ENCODE measurements at places on chromosomes 12 and 14. TPM values are rescaled to one million over a fixed set of nuclear protein-coding genes. Genes with fewer than 3 reads are reported as not detected.

GRCh38 chr12:54431911-54432814 lies 13.1 kb upstream of the ITGA5 start:
- peak; percentile 92 for DNase-seq

DNA sequence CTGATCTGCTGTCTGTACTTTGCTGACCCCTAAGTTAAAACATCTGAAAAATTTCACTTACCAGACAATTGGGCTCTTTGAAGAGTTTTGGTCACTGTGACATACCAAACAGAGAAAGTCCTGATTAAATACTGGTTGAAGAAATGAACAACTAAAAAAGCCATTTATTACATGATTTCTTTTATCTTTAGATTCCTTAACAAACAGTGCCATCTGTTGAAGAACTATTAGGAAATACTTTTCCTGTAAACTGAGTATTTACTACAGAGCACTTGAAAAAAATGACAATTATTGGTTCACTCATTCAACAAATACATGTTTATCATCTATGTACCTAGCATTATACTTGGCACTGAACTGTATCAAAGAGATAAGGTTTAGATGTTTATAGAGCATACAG lies 6.5 kb upstream of the WASHC4 start:
- DNase-seq = peak; percentile 50

DNA sequence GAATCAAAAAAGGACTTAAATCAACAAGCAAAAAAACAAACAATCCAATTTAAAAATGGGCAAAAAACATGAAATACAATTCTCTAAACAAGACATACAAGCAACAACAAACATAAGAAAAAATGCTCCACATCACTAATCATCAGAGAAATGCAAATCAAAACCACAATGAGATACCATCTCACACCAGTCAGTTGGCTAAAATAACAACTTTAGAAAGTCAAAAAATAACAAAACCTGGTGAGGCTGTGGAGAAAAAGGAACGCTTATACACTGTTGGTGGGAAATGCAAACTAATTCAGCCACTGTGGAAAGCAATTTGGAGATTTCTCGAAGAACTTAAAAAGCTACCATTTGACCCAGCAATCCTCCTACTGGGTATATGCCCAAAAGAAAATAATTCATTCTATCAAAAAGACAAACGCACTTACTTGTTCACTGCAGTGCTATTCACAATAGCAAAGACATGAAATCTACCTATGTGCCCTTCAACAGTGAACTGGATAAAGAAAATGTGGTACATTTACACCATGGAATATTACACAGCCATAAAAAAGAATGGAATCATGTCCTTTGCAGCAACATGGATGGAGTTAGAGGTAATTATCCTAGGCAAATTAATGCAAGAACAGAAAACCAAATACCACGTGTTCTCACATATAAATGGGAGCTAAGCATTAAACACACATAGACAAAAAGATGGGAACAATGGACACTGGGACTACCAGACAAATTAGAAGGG lies 26.9 kb downstream of the PRKD1 start:
- no peak for DNase-seq

Gene GARIN6
- total RNA-seq = not detected

- no peak for DNase-seq
Measured at GRCh38 chr12:3042826-3043225, 34.4 kb upstream of the TSPAN9 start.

- DNase-seq = peak; percentile 85
Measured at GRCh38 chr14:32846821-32847365, 91.8 kb upstream of the NPAS3 start.

GRCh38 chr12:59660921-59661597 lies 65.2 kb downstream of the SLC16A7 start:
- no peak for DNase-seq

Gene KLRC2
- total RNA-seq = not detected

- DNase-seq = peak; percentile 77
Measured at GRCh38 chr12:120439646-120440247, 1.8 kb downstream of the COX6A1 start.

DNA sequence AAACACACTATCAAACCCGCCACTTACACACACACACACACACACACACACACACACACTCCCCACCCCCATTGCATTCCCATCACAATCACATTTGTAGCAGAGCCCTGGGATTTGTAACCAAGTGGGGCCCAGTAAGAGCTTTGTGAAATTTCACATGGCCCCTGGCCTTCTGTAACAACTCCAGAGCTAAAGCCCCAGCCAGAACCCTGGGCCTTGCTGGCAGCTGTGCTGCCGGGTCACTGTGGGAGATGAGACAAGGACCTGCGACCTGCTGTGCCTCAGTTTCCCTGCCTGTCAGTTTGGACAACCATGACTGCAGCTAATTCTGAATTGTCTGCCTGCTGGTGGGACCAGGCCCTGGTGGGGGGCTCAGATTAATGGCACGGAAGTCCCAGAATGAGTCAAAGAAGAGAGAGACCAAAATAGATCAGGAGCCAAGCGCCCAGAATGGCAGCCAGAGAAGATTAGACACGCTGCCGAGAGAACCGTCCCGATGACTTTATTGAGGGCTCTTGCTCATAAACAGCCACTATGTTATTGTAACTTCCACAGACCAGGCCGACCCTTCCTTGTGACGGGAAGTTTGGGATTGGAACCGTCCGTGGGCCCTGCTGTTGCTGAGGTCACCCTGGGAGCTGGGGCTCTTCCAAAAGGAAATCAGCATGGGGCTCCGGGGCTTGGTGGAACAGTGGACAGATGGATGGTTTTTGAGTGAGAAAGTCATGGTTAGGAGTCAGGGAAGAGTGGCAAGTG lies 123.1 kb downstream of the ZFP36L1 start:
- DNase-seq = no peak

DNA sequence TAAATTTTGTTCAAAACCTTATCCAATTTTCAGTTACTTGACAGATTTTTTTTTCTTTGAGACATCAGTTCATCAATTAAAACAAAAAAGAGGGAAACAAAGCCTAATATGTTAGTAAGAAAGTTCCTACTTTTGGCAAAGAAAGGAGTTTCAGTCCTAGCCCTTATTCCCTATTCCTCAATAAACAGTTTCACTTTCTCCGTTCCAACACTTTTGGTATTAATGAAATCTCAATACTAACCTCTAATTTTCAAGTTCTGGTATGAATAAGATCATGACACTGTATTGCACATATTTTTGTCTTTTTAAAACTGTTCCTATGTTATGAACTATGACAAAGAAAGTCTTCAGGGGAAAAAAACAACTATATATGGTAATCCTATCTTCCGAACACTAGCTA lies 48.4 kb downstream of the RPS6KA5 start:
- DNase-seq = no peak

Gene RIPK3
- total RNA-seq = not detected

GRCh38 chr12:103640410-103640809 lies 53.3 kb downstream of the STAB2 start:
- DNase-seq = no peak

DNA sequence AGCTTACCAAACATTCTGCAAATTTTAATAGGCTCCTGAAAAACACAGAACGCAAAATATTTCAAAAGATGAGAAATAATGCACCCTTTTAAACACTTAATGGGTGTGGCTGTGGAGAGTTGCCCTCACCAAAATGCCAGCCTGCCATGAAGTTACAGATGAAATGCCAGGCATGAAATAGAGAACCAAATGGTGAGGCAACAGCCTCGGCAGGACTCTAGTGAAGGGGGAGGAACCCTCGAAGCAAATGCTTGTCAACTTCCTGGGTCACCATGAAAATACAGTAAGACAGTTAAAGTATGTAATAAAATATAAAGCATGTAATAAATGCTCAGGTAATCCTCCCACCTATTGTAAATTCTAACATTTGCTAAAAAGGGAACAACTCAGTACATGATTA lies 24.1 kb downstream of the DUSP16 start:
- no peak for DNase-seq

DNA sequence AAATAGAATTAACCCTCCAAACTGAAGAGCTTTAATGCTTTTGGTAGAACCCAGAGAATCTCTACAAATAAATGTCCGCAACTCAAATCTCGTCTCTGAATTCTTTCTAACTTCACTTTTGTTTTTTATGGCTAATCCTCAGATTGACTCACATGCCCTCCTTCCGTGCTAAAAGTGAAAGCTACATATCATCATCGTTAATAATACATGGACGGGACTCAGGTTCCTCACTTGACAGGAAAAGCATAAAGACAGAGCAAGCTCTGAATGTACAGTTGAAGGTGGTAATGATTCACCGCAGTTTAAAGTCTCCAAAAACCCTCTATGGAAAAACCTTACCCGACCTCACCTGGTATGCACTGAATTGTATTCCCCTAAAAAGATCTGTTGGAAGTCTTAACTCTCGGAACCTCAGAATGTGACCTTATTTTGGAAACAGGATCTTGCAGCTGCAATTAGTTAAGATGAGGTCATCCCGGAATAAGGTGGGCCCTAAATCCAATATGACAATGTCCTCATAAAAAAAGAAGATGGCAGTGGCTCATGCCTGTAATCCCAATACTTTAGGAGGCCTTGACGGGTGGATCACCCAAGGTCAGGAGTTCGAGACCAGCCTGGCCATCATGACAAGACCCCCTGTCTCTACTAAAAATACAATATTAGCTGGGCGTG lies 147.4 kb upstream of the FOXN3 start:
- DNase-seq = no peak

Gene ISM2
- not detected for total RNA-seq

Gene BMAL2
- 137 TPM for total RNA-seq

DNA sequence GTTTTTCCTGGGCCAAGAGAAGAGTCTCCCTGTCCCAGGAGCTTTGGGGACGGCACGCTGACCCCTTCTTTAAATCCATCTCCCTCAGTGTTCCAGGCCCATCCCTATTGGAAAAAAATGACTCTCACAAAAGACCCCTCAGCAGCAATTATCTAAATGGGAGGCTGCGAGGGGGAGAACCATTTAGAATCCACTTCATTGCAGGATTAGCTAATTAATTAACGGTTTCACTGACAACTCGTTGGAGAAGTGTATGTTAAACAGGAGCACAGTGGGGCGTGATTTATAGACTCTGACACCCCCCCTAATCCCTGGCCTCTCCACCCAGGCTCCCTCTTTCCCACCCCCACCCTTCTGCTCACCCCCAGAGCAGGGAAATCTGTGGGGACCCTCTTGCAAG lies 162.8 kb upstream of the LHX5 start:
- no peak for DNase-seq

- DNase-seq = no peak
Measured at GRCh38 chr12:132550014-132550802, 60.2 kb downstream of the LRCOL1 start.

Gene IQSEC3
- total RNA-seq = not detected

Gene HAL
- total RNA-seq = 1.5 TPM

DNA sequence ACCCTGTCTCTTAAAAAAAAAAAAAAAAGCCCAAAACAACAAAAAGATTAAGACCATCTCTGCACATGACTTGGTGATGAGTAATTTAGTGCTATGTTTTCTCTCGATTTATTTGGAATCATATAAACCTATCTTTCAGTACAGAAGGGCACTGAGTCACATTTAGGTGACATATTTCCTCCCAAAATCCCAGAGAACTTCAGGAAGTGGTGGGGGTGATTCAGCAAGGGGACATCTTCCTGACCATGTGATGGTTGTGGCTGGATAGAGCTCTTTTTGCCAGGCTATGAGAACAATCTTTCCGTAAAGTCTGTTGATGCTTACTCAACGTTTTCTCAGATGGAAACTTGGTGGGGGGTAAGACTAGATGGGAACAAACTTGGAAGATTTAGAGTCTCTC lies 50.0 kb downstream of the PPFIBP1 start:
- DNase-seq = peak; percentile 99

Gene SVOP
- not detected for total RNA-seq

DNA sequence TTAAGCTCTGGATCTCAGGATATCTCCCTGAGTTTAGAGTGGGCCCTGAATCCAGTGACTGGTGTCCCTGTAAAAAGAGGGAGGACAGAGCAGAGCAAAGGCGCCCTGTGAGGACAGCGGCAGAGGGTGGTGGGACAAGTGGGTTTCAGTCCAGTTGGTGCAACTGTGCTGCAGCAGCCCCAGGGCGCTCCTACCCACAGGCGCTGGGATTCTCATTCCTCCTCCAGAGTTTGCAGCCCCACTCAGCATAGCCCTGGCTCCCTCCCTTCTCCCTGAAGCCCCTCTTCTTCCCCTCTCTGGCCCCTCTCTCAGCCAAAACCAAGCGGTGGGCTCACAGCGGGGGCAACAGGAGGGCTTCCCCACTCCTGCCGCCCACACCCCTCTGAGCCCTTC lies 1.6 kb downstream of the TMEM179 start:
- no peak for DNase-seq

GRCh38 chr12:65614259-65614889 lies 209.9 kb upstream of the HMGA2 start:
- no peak for DNase-seq

DNA sequence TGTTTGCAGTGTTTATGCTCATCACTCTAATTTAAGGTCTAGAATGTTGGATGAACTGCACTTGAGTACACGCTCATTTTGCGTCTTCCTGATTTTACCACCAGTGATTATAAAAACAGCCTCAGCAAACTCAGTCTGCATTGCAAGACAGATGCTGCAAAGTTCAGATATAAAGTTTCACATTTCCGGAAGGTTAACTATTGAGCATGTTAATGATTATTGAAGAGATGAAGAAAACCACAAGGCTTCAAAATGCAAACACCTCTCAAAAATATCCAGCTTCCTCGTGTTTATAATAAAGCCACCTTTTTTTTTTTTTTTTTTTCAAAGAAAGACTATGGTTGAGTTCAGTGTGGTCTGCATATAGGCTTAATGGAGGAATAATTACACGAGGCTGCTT lies 92.1 kb upstream of the BMP4 start:
- no peak for DNase-seq

GRCh38 chr12:6280053-6280469 lies 30.4 kb upstream of the PLEKHG6 start:
- peak; percentile 95 for DNase-seq

Gene BCL2L14
- not detected for total RNA-seq

DNA sequence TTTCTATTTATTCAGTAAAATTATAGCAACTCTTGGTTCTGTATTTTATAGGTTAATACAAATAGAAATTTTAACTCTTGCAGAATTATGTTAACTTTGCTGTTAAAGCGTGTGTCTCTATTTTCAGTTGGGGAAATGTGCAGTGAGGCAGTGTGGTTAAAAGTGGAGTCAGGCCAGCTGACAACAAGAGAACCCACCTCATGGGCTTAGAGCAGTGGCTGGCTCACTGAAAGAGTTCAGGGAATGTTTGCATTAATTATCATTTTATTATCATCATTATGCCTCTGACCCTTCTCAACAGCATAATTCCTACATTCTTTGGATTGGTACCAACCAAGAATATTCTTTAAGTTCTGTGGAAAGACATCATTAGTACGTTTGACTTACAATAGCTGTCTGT lies 163.8 kb downstream of the DERA start:
- no peak for DNase-seq

DNA sequence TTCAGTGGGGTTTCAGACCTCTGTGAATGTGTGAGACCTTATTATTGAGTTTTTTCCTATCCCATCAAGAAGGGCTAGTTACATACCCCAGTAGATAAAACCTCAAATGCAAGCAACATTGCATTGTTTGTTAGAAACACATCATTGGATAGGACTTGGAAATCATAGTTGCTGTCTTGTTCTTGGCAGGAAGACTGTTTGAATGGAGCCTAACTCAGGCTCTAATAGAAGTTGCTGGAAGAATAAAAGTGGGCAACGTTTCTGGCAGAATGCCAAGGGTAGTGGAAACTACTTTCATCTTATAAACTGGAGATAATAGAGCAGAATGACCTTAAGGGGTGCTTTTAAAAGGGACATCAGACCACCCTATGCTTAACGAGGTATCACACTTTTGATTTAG lies 9.9 kb upstream of the PTHLH start:
- DNase-seq = peak; percentile 83

- DNase-seq = peak; percentile 89
Measured at GRCh38 chr14:62957562-62957961, 87.7 kb downstream of the KCNH5 start.

All from PC-3 (cell line).